ENCODE measurements at places on chromosomes 5 and 9.

DNA sequence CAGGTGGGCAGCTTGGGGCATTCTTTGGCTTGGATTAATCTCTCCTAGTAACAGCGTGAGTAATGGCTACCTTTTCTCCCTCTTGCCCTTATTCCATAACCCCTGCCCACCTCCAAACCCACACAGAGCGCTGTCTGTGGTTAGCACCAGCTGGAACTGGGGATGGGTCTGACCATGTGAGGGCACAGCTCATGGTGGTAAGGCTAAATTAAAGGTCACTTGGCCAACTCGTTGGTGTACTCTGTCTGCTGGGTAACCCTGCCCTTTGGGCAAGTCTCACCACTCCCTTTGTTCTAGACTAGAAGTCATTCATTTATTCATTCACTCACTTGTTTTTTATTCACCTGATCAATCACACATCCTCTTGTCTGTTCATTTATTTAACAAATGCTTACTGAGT lies 27.8 kb downstream of the PPARGC1B start:
- no peak for DNase-seq

GRCh38 chr9:14136646-14137370 lies 177.1 kb downstream of the NFIB start:
- no peak for DNase-seq

DNA sequence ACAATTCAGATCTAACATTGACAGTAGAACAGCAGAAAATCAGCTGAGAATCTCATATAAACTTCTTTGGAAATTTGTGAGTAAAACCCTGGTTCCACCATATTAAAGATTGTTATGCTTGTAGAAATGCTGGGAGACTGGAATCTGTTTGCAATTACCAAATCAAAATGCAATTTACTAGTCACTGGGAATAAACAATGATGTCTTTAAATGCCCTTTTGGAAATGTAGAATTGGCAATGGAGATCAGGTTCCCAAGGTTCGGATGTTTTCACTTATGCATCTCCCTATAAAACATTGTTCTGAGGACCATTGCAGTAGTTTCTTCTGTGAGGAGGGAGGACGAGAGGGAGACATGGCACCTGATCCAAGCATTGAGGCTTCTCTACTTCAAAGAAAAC lies 384.4 kb downstream of the TMEM167A start:
- no peak for DNase-seq

DNA sequence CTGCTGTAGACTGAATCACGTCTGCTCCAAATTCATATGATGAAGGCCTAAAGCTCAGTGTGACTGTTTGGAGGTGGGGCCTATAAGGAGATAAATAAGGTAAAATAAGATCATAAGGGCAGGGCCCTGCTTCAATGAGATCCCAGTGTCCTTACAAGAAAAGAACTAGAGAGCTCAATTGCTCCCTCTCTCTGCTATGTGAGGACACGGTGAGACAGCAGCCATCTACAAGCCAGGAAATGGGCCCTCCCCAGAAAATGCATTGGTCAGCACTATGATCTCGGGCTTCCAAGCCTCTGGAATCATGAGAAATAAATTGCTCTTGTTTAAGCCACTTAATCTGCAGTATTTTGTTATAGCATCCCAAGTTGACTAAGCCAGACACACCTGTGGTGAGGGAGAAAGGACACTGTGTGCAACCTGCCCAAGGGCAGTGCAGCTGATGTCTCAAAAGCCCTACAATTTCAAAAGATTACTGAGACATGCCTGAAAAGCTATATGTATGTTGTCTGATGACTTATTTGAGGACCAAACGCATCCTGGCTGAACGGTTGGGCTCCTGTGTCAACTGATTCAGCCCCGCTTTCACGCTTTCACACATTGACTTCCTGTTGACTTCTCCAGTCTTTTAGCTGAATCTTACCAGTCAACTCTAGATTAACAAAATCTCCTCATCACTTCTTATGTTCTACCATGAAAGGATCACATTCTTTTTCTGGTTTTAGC lies 13.2 kb downstream of the GZMK start:
- no peak for DNase-seq

DNA sequence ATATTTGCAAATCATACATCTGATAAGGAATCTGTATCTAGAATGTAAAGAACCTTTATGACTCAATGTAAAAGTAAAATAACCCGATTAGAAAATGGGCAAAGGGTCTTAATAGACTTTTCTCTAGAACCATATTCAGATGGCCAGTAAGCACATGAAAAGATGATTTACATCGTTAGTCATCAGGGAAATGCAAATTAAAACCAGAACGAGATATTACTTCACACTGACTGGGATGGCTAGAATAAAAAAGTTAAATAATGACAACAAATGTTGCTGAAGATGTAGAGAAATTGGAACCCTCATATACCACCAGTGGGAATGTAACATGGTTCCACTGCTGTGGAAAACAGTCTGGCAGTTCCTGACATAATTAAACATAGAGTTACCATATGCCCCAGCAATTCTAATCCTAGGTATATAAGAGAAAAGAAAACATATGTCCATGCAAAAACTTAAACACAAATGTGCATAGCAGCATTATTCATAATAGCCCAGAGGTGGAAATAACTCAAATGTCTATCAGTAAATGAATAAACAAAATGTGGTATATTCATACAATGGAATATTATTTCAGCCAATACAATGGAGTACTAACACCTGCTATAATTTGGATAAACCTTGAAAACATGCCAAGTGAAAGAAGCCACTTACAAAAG lies 100.4 kb upstream of the MAMDC2 start:
- DNase-seq, result no peak

DNA sequence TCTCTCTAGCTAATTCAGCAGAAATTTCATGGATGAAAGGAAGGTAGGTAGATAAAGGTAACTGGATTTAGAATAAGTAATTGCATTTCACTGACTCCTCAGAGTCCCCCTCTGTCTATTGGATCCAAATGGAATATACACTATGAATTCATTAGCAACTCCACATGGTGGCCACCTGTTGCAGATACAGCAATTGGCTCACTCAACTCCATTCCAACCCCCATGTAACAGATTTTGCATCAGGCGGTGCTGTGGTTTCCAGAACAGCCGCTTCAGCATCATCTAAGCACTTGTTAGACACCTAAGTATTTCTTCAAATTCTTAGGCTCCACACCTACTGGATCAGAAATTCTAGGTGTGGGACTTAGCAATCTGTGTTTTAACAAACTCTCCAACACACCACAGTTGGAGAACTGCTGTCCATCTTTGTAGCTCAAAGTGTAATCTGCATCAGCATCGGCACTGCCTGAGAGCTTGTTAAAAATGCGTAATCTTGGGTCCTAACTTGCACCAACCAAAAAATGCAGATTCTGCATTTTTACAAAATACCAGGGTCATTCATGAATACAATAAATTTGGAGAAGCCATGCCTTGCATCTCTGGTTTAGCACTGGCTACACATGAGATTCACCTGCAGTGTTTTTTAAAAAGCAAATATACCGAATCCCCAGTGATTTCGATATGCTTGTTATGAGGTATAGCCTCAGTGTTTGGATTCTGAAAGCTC lies 413.8 kb upstream of the CD180 start:
- no peak for DNase-seq

GRCh38 chr5:112974901-112975300 lies 1.7 kb upstream of the DCP2 start:
- DNase-seq, result no peak

DNA sequence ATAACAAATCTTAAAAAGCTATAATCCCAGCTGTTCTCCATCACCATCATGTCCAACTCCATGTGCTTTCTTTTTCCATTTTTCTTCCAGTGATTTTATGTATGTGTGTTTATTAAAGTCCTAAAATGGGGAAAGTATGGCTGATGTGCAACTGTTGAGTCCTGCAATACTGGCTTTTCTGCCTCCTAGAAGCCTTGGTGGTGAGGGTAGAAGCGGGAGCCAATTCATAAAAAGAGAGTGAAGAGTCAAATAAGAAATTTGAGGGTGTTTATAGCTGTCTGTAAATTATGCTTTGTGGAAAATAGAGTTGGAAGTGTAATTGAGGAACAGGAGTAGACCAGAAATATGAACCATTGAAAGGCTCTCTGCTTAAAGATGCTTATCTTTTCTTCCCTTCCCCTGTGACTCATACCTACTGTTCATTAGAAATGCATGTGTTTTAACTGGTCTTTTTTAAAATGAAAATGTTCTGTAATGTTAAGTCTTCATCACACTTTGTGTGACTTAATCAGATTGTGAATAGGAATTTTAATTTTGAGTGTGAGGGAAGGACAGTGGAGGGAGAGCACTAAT lies 80.1 kb downstream of the ZCCHC7 start:
- DNase-seq, result no peak

DNA sequence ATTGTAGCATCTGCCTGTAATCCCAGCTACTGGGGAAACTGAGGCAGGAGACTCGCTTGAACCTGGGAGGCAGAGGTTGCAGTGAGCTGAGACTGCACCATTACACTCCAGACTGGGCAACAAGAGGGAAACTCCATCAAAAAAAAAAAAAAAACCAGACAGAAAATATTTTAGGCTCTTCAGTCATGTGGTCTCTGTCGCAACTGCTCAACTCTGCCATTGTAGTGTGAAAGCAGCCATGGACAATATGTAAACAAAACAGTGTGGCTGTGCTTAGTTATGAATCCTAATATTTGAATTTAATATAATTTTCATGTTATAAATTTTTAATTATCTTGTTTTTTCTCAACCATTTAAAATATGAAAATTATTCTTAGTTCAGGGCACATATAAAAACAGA lies 38.4 kb downstream of the ZFAND5 start:
- no peak for DNase-seq

GRCh38 chr5:154947778-154948177 lies 6.9 kb downstream of the MRPL22 start:
- DNase-seq, result no peak

DNA sequence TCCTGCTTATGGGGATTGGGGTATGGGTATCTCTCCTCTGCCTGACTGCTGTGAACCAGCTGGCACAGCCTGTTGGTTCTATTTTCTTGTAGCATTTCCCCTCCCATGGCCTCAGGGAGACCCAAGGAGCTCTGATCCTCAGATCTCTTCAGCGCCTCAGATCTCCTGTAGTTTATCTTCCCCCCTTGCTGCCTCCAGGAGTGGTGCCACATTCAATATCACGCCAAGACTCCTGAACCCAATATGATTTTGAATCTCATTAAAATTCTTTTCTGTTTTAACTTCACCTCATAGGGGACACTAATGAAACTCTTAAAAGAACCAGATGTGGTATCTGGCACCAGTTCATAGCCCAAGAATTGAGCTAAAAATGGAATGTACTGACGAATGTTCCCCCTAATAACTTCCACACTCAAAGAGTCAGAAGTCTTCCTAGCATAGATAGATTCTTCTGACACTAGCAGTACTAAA lies 59.6 kb upstream of the LIFR start:
- DNase-seq, result no peak

GRCh38 chr9:133676450-133676849 lies 40.3 kb downstream of the DBH start:
- no peak for DNase-seq

DNA sequence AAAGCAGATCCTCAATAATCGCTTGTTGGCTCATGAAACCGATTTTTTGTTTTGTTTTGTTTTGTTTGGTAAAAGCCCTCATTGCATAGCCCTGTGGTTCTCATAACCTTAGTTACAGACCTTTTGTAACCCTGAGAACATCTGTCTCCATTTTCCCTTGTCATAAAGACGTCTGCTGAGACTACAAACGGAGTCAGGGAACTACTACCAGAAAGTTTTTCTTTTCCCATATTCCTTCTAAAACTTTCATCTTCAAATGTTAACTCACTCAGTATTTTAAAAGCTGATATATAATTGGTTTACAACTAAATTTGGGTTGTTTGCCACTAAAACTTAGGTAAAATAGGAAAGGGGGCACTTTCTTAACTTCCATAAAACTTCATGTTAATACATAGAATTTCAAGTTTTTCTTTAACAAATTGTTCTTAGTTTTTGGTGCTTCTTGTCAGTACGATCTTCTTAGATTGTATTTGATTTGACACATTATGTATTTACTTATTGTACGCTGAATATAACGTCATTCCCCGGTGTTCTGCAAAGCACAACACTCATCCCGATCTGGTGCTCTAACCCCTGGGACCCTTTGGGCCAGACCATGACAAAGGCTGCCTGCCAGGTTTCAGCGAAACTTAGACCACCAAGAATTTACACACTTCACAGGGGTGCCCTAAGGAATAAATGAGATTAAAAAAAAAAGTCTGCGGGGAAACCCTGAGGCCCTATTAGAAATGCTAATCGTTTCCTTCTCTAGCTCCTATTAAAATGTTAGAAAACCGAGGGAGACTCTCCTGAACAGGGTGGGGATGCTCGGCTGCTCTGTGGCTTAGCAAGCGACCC lies 1.1 kb upstream of the ANP32B start:
- DNase-seq, result no peak

DNA sequence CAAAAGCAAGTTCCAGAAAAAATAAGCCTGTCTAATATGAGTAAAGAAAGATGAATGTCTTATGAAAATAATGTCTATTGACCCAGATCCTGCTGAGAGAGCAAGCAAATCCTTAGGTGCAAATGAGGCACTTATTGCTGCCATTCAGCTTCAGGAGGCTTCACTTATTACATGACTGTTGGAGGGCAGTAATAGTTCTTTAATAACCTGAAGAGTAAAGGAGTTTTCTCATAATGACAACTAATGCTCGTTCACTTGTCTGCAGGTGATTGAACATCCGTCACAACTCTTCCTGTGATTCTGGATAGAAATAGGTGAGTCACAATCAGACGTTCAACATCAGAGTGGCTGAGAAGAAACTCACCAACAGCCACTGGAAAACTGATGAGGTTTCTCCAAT lies 58.3 kb downstream of the SPOCK1 start:
- no peak for DNase-seq

DNA sequence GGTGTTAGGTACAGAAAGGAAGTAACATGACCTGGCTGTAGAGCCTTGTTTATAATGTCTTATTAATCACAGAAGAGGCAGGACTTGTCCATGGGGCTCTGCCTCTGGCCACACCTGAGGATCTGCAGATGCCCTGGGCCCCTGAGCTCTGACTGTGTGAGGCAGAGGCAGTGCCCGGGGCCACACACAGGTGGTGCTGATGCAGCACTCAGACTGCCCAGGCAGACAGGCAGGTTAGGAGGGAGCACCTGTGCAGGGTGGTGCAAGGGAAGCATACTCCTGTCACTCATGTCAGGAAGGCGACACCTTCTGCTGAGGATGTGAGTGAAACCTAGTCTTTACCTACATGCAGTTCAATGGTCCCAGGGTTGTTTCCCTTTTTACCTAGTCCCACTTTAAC lies 88.7 kb downstream of the CFAP90 start:
- no peak for DNase-seq

DNA sequence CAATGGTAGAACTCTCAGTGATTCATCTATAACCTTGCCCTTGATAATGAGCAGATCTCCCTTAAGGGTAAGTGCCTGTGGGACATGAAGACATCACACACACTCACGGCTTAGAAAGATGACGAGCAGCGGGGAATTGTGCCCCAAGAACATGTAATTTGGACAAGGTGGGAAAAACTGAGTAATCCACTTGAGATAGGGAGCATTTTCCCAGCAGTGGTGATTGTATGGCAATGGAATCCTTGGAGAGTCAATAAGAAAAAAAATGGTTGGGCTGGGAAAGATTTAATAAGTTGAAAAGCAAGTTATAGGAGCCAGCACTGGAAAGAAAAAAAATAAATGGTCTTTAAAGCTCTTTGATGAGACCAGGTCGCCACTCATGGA lies 193.1 kb downstream of the GLIS3 start:
- no peak for DNase-seq

Data from memory B cell (primary cell).